ENCODE measurements at places on chromosomes 2 and 18.

- no peak for DNase-seq
Measured at GRCh38 chr18:57081899-57082298, 65.0 kb upstream of the BOD1L2 start.

GRCh38 chr2:122384768-122385333 is 629.4 kb downstream of the TSN start:
- no peak for DNase-seq

DNA sequence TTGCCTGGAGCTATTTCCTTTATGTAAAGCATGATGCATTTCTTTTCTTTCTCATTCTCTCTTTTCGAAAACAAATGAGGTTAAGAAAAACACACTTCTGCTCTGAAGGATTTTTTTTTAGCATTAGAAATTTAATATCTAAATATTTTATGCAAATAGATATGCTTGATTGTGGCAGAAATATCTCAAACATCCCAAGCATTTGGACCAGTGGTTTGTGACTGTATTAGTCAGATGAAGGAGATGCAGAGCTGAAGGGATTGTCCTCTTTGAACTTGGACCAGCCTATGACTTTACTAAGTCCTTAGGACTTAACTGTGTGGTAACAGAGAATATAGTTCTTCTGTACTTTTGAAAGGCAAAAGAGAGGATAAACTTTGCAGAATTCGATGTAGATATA is 335.9 kb upstream of the NT5C1B start:
- peak; percentile 93 for DNase-seq

GRCh38 chr18:13520306-13520705 is 206.1 kb downstream of the FAM210A start:
- no peak for DNase-seq

- no peak for DNase-seq
Measured at GRCh38 chr2:124091721-124092120, 66.6 kb downstream of the CNTNAP5 start.

- DNase-seq: no peak
Measured at GRCh38 chr2:170509452-170510193, 205.5 kb upstream of the SP5 start.

DNA sequence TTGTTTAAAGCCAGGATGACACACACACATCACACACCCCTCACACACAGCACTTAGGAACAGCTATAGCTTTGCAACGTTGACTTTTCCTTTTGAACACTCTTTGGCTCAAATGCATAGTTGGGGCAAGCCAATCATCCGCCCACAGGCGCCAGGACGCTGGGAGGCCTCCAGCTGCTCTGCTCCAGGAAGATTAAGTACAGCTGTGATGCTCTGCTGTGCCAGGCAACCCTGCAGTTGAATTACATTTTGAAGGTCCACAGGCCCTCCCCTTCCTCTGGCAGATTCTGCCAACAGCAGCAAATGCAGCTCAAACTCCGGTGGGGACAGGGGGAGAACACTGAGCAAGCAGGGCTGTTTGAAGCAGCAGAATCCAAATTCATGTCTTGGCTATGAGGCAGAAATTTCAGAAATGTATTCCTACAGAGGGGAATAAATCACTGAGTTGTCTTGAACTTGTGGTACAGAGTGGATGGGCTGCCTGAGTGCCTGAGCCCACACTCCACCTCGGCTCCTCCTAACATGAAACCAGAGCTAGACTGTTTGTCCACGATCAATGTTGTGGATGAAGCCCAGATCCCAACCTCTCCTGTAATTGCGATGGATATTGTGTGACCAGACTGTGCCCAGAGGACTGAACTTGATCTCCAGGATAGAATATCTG is 86.5 kb upstream of the PPP1CB start:
- peak; percentile 82 for DNase-seq

DNA sequence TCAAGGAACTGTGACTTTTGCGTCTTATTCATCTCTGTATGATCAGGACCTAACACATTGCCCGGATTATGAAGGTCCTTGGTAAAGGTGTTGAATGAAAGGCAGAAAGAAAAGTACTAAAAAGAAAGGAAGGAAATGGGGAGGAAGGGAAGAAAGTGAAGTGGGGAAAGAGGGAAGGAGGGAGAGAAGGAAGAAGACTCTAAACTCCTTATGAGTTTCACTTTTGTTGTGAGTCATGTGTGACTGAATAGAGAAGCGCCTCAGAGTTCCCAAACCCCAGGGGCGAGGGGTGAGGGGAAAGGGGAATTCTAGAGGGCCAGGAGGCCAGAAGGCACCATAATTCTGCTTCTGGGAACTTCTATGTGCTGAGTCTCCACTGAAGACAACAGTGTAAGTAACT is 30.9 kb upstream of the OSBPL6 start:
- DNase-seq: no peak

DNA sequence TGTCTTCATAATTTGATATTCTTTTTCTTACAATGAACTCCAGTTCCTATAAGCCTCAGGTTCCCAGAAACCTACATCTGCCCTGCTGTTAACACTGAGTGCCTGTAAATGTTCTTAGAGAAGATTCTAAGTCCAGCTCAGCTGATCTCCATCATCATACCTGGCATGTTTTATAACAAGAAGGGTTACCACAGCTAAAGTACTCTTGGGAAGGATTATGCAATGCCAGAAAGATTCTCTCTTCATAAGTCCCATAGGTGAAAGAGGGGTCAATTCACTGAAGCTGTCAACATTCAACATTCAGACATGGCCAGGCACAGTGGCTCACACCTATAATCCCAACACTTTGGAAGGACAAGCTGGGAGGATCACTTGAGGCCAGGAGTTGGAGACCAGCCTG is 31.3 kb upstream of the PTPN4 start:
- no peak for DNase-seq

GRCh38 chr2:224194161-224194560 is 155.1 kb upstream of the SERPINE2 start:
- no peak for DNase-seq

- DNase-seq: no peak
Measured at GRCh38 chr2:180174580-180174979, 167.5 kb upstream of the CWC22 start.

DNA sequence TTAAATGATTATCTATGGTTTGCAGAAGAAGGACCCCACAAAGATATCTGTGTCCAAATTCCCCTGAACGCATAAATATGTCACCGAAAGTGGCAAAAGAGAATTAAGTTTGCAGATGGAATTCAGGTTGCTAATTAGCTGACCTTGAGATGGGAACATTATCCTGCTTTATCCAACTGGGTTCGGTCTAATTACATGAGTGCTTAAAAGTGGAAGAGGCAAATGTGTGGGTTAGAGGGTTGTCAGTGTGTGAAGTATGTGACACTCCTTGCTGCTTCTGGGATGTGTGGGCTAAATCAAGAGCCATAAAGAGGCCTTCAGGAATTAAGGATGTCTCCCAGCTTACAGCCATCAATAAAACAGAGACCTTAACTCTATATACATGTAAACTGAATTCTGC is 53.5 kb downstream of the CDH19 start:
- no peak for DNase-seq

DNA sequence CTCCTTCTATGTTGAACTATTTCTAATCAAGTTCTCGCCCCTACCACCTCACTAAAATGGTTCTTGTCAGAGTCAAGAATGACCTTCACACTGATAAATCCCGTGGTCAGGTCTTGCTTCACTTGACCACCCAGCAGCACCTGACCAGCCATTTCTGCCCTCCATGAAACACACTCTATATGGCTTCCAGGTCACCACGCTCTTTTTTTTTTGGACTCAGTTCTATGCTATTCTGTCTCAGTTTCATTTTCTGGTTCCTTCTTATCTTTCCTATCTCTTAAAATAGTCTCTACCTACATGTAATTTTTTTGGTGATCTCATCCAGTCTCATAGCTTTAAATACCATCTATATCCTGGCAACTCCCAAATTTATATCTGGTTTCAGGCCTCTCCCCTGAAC is 11.4 kb downstream of the EIF2AK3 start:
- DNase-seq: no peak

- DNase-seq: peak; percentile 97
Measured at GRCh38 chr2:1730015-1730927, 14.0 kb downstream of the PXDN start.

DNA sequence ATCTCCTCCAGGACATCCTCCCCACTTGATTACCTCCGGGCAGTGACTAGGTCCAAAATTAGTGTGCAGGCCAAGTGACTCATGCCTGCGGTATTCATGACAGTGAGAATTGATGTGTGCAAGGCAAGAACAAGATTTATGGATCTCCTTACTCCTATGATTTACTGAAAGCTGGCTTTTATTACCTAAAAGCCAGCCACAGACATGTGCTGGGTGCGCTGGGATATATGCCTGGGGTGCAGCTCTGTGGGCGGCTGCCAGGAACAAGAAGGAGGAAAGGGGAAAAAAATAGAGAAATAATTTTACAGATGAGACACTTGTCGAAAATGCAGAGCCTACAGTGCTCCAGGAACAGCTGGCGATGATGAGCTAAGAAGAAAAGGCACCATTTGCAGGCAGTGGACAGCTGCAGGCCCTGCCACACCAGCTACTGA is 359.3 kb downstream of the CMPK2 start:
- DNase-seq: peak; percentile 67

GRCh38 chr2:177905640-177906039 is 166.9 kb downstream of the PDE11A start:
- no peak for DNase-seq

GRCh38 chr2:28366149-28366495 is 26.5 kb upstream of the FOSL2 start:
- DNase-seq: no peak

DNA sequence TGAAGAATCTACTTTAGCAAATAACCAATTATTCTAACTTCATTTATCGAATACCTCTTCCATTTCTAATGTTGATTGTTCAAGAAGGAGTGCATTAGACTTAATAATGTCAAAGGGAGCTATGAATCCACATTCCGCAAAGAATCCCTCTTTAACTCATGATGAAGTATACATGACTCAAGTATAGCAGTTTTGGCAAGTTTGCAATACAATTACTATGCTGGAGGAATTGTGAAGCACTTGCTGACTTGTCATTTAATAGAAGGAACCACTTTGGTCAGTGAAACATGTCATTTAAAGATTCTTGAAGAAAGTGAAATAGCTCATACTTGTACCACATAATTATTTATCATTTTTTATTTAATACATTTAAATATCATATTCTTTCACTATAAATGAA is 125.1 kb downstream of the SLC39A10 start:
- no peak for DNase-seq

DNA sequence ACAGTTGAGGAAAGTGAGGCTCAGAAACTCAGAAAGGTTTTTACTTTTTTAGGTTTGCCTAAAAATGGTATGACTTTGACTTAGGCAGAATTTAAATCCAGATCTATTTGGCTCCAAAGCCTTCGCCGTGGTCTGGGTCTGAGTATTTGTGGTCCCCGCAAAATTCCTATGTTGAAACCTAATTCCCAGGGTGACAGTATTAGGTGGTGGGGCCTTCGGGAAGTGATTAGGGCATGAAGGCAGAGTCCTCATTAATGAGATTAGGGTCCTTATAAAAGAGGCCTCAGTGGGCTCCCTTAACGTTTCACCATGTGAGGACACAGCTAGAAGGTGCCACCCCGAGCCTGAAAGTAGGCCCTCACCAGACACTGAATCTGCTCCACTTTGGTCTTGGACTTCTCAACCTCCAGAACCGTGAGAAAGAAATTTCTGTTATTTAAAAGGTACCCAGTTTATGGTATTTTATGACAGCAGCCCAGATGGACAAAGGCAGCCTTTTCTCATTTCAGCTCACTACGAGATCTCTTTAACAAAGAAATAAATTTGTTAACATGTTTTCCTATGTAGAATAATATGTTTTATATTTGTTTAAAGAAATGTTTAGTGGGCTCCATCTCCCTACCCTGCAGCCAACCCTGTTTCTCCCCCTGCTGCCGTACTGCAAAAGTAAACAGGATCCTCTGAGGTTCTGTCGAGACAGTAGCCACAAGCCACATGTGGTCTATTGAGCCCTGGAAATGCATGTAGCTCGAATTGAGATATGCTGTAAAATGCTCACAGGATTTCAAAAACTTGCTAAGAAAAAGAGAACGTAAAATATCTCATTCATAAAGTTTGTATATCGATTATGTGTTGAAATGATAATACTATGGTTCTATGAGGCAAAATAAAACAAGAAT is 80.6 kb downstream of the MOGAT1 start:
- DNase-seq: no peak

DNA sequence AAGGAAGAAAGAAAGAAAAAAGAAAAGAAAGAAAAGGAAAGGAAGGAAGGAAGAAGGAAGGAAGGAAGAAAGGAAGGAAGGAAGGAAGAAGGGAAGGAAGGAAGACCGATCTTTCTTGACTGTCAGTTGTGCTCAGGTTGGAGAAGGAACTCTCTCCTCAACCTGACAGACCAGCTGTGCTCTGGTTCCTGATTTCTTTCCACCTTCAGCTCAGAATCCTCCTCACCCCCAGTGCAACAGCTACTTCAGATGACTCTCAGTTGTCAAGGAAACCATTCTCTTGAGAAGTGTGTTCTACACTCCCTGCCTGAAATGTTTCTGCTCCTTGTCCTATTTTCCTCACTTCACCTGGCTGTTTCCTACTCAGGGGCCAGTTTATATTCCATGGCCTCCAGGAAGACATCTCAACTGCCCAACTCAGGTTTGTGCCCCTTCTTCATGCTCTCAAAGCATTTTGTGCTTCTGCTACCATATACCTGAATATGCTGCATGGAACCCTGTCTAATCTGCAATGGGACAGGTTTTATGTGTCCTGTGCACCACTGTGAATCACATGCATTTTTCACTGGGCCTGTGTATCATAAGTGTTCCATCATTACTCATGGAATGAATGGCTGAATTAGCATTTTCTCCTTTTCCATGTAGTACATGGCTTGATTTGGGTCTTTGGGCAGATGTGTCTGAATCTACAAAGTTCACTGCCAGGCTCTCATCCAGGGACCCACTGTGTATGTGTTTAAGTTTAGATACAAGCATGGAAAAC is 32.8 kb upstream of the DOCK10 start:
- no peak for DNase-seq

GRCh38 chr2:10016001-10016801 is 27.1 kb upstream of the KLF11 start:
- DNase-seq: no peak

DNA sequence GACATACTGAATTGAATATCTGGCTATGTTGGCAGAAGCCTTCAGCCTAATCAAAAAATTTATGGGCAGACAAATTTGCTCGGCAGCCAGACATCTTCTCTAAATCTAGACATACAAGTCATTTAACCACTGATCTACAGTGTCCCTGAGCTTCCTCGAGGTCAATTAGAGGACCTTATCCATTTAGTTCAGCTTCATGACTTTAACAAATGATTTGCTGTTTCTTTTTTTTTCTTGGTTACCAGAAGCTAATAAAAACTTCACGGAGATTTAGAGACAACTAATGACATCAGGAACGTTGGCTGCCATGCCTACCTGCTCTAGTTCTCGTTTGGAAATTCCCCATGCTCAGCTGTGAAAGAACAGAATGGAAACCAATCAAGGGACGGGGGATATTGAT is 223.8 kb downstream of the BCL2 start:
- DNase-seq: no peak

DNA sequence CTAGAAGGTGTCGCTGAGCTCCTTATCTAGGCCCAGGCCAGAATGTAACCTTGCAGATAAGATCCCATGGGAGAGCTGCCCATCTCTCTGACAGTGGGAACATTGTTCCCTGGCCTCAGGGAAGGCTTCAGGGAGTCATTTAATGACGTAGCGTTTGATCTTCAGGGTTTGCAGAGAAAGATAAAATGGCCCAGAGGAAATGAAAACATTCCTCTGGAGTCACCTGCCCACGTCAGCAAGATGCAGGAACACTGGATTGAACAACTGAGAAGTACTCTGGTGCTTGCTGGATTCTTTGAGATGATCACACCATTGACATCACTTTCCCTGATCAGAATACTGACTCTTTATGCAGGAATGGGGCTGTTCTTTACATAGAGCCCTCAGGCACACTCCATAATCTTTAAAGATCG is 51.6 kb downstream of the MAPK4 start:
- no peak for DNase-seq

- DNase-seq: no peak
Measured at GRCh38 chr2:1936427-1936980, 192.2 kb upstream of the PXDN start.

Data from AG10803 (cell line).